ENCODE measurements at places on chromosomes 12 and 14.
A peak's percentile ranks its signal among the peaks of the same experiment; 100 is the strongest.

GRCh38 chr12:109949089-109949488, 47.1 kb downstream of the GIT2 start:
- DNase-seq = no peak

DNA sequence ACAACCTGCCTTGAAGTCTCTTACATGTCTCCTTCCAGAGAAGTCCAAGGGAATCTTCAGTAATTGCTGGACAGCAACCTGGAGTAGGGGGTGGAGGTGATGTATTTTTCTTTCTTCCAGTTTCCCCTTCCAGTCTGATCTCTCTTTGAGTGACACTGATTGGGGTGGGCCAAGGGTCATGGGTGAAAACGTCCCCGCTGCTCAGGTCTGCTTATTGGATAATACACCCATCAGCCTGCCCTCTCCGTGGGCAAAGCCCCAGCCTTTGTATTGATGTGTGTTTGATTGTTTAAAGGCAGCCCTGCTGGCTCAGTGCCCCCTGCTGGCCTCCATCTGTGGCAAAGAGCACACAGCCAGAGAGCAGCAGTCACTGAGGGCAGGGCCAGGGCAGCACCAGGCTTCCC, 35.7 kb upstream of the ATP2A2 start:
- DNase-seq = peak; percentile 78

- peak; percentile 10 for DNase-seq
These were observed 208.2 kb downstream of the KIF26A start for GRCh38 chr14:104346608-104347007.

DNA sequence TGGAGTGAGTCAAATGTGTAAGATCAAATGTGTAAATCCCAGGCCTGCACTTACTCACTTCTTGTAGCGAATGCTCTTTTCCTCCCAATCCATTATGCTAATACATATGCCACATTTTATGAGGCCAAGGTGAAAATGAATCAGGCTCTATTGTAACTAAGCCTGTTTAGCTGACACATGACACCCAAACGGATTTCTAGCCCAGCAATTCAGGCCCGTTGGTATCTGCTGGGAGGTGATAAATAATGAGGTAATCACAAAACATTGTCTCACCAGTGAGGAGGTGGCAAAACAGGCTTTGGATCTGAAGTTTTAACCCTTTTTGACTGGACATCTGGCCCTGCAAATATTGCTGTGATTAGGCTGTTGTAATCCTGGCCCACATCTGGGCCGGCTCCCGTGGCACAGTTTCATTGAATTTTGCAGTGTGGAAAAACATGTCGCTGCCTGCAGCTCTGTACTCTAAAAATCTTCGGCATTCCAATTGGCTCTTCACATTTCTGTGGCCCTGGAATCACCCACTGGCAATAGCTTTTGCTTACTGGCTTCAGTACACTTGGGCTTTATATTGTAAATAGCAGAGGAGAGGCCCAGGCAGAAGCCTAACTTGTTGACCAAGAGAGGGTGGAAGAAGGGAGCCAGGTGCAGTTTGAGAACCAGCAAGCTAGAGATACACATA, 106.1 kb downstream of the PAX9 start:
- no peak for DNase-seq

GRCh38 chr12:108215458-108215857, 86.4 kb downstream of the WSCD2 start:
- DNase-seq = no peak

DNA sequence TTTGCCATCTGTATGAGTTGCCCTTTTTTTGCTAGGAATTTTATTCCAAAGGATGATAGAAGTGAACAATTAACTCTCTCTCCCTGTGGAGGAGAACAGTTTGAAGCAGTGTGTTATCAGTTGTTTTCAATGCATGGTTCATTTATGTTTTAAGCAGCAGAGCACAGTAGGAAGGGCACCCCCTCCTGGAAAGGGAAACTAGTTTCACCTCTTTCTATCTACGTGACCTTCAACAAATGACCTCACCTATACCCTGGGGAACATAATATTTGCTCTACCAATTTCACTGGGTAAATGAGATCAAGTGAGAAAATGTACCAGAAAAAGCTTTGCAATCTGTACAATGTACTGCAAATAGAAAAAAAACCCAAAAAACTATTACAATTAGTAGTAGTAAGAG, 5.4 kb upstream of the DCP1B start:
- no peak for DNase-seq

GRCh38 chr14:87334997-87335685, 657.8 kb downstream of the GALC start:
- no peak for DNase-seq

GRCh38 chr14:100549834-100550625, 37.2 kb downstream of the BEGAIN start:
- DNase-seq = no peak

DNA sequence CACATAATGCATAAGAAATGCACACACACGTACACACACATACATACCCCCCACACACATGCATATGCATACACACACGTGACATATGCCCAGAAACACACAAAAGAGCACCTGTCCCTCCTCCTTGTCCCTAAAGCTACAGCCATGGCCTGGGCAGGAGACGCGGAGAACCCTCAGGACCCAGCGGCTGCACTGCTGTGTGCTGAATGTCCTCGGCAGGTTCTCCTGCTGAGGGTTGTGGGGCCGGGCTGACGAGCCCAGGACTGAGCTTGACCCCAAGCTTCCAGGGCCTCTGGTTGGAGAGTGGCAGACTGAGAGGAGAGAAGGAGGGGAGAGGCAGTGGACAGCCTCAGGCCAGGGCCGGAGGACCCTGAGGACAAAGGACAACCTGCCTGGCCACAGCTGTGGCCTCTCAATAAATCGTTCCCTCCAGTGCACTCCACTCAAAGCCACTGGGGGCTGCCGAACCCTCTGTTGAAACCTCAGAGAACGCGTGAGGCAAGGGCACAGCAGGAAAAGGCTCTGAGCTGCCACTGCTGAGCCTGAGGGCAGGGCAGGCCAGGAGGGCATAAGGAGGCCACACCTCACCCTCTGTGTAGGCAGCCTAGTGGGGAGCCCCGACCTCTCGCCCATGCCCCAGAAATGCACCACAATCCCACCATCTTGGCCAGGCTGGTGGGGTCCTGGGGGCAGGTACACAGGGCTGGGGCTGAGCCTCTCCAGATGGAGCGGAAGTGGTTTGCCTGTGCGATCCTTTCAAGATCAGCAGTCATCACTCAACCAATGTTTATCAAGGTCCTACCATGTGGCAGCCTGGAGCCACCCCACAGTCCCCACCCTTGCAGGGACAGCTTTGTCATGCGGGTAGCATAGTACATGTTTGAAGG, 3.1 kb downstream of the CACNA2D4 start:
- peak; percentile 29 for DNase-seq

DNA sequence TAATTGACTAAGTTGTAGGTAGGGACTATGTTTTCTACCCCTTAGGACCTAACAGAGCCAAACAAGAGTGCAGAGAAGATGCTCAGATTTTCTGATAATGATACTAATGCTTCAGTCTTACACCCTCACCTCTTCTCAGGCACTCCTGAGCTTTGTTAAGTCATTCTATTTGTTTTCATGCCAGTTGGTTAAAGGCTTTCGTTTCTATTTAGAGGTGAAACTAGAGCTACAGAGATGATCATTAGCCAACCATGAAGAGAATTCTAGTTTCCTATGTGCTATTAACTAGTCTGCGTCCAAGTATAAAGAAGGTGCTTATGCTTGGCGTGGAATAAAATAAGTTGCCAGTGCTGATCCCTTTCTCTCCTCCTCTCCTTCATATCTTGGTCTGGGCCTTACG, 34.6 kb upstream of the PYGL start:
- no peak for DNase-seq

GRCh38 chr14:44782775-44783238, 178.9 kb downstream of the KLHL28 start:
- DNase-seq = no peak

DNA sequence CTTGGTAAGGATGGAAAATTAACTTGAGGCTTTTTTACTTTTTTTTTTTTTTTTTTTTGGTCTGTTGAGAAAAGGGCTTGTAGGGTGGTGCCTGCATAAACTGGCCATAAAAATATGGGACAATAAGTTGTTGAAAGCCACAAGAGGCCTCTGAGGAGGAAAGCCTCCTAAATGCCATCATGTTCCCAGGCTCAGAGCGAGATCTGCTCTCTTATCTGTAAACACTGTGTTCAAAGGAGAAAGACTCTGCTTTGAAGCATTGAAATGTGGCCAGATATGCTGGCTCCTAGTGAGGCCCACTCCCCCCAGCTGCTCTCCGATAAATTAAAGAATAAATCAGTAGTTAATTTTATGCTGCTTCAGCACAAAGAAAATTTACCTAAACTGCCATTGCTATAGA, 504.9 kb downstream of the DIO2 start:
- DNase-seq = no peak

- no peak for DNase-seq
These were observed 148.0 kb downstream of the APAF1 start for GRCh38 chr12:98793121-98793520.

DNA sequence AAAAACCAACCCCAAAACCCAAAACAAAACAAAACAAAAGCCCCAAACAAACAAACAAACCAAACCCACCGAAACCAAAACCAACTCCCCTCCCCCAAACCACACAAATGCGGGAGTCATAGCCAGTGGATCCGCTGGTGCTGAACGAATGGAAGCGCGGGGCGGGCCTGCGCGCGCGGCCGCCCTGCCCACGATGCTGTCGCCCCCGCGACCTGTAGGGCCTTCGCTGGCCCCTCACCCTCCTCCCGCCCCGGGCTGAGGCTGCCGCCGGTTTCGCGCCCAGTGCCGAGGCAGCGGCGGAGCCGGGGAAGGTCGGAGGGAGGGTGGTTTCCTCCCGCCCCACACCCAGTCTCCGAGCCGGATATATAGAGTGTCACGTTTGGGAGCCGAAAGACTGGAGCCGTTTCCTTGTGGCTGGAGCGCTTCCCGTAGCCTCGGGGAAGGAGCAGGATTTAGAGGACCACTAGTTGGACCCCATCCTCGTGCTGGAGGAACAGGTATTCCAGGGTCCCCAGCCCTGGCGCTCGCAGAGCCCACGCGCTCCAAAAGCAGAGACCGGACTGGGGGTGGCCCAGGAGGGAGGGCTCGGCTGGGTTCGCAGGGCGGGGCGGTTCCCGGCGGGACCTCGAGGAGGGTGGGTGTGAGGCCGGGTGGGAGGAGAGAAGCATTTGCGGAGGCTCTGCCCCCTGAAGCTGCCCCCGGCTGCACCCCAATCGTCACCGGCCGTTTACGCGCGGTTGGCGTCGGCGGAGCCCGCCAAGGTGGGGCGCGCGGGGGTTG, at the start of gene FAR2:
Gene FAR2, plus strand, starts transcription at position 368 of the 780 bp plus-strand sequence. CDS start 121,172 bp downstream, outside the sequence.
- peak; percentile 67 for DNase-seq

Data from H9 (cell line).